Fibroblast of skin of back (primary cell): ENCODE measurements at places on chromosomes 3 and 15.

DNA sequence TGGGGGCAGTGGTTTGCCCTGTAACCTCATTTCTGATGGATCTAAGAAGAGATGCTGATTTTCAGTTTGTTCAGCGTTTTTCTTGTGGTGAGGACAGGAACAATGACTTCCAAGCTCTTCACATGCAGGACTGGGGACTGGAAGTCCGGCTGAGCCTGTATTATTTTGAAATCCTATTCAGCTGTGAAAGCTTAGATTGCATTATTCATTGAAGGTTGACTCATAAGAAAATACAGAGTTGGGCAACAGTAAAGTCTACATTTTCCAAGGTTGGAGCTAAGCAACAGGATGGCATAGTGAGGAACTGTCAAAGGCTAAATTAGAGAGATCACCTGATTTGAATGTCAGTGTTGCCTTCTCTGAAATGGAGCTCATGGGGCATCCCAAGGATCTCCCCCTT, 230.9 kb upstream of the FEZF2 start:
- peak; percentile 90 for DNase-seq

GRCh38 chr3:187101184-187102072, 37.9 kb downstream of the RPL39L start:
- DNase-seq, result peak; percentile 65

DNA sequence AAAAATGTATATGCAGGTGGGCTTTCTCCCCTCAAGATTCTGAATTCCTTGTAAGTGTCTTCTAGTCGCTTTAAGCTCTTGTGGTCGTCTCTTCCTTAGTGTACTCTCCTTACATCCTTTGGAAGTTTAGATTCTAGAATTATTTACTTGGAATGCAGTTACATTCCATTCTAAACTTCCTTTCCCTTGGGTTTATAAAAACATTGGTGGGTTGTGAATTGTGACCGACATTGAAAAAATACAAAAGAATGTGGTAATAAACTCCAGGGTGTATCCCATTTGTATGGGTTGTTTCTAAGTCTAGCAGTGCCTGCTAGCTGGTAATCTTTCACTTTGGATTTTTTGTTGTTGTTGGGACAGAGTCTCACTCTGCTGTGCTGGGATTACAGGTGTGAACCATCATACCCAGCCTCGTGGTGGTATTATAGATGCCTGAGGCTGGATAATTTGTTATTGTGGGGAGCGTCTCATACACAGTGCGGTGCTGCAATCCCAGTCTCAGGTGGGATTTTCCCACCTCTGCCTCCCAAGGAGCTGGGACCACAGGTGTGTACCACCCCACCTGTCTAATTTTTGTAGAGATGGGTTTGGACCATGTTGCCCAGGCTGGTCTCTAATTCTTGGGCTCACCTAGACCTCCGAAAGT, 9.1 kb downstream of the CHD2 start:
- DNase-seq, result peak; percentile 93

- DNase-seq, result peak; percentile 92
These were observed 10.9 kb downstream of the LRRFIP2 start for GRCh38 chr3:37163262-37164015.

GRCh38 chr15:69532066-69532465, 79.4 kb downstream of the RPLP1 start:
- no peak for DNase-seq

DNA sequence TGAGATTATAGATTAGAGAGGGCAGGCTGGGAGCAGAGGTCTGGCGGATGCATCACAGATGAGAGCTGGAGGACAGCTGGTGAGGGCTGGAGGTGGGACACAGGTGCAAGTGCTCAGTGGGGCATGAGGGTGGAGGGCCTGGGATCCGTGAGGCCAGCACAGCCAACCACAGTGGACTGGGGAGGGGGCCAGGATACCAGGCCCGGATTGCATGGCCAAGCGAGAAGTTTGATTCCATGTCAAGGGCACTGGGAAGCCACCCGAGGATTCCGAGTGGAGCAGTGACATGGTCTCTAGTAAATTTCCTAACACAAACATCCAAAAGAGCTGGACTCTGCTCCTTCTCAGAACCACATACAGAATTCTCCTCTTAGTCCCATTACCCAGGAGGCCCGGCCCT, 44.0 kb upstream of the SLC41A3 start:
- DNase-seq, result no peak
